ENCODE measurements at places on chromosomes 6 and 20.

DNA sequence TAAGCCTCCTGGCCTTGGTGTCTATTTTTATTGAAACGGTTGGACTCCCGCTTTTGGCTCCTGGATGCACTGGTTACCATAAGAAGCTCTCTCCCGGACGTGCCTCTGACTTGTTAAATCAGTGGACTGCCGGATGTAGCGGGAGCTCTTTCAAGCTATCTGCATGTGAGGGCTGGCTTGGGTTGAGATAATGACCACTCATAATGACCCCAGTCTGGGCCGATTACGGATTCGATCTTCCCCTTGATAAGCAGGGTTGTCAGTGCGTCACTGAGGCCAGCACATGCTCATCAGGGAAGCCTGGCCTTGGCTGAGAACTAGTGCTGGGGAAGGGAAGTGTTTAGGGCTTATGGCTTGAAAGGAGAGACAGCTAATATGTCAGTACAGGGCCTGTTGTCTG is 528.1 kb downstream of the CDH26 start:
- no peak for DNase-seq

DNA sequence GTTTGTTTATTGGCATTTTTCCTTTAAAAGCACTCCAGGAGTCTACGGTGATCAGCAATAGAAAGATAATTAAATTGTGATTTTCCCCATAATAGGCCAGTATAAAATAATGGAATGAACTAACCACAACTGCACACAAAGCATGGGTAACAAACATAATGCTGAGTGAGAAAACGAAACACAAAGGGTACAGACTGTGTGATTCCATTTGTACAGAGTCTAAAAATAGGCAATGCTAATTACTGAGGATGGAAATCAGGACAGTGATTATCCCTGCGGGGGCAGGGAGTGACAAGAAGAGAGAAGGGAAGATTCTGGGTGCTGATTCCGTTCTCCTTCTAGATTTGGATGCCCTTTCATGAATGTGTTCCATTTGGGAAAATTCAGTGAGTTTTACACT is 478.1 kb downstream of the PREX1 start:
- no peak for DNase-seq

- no peak for DNase-seq
Measured at GRCh38 chr20:848193-848592, 14.7 kb downstream of the FAM110A start.

- no peak for DNase-seq
Measured at GRCh38 chr6:39688494-39688893, 36.7 kb downstream of the KIF6 start.

GRCh38 chr20:10910535-10911178 is 236.9 kb upstream of the JAG1 start:
- no peak for DNase-seq
